ENCODE measurements at places on chromosomes 2 and 18.

- DNase-seq = no peak
Measured at GRCh38 chr2:109370399-109371035, 241.5 kb downstream of the SH3RF3 start.

DNA sequence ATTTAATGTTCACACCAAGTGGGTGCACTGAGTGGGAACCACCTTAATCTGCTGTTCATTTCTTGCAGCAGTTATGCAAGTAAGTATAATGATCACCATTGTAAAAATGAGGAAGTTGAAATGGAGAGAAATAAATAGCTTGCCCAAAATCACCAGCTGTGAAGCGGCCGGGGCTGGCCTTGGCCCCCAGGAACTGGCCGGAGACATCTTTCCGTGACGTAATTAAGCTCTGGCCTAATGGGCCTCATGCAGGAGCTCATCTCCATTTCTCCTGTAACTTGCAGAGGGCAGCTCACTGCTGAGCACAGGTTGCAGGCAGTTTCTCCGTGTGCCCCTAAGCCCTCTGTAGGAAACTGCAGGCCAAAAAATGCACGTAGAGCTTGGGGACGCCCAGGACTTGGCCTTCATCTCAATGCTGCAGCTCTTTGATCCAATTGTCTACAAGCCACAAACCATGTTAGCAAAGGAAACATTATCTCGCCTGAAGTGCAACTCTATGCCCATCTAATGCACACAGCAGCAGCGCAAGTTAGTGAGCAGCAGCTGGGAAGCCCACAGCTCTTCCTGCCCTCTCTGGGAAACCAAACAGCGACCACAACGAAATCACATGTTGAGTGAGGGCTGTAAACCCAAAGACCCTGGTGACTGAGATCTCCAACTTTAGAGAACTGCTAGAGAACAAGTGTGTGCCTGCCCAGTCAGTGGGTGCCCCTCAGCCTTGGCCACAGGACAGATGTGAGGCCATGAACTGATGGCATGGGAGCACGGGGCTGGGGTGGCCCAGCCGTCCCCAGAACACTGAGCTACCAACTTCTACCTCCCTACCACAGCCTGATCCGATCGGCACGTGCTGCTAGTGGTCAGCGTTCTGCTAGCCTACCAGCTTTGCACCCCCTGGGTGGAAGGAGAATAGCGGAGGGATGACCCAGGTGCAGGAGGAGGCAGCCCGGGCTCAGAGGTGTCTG is 28.8 kb downstream of the APCDD1 start:
- DNase-seq = no peak

DNA sequence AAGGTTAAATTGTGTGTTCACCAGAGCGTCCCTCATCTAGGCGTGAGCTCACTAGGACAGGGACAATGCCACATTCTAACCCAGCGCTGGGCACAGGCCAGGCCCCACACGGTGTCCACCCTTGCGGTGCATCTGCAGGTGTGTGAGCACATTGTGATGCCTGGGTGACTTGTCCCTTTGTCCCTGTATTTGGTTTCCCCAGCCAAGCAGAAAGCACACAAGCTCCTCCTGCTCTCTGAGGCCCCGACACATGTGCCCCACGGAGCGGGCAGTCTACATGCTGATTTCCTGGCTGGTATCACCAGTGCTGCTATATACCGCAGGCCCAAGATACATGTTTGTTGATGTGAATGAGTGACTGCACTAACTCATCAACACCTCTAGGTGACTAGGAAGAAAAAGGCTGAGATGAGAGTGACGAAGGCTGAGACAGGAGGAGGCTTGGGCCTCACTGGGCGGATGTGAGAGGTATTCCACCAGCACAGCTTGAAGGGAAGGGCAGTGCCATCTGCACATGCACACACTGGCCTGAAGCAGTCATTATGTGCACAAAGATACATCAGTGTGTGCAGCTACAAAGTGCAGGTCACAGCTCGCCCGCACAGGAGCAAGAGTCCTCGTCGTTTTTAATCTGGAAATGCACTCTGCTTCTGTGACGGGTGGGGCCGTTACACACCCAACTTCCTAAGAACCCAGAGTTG is 205.9 kb downstream of the EIPR1 start:
- no peak for DNase-seq

DNA sequence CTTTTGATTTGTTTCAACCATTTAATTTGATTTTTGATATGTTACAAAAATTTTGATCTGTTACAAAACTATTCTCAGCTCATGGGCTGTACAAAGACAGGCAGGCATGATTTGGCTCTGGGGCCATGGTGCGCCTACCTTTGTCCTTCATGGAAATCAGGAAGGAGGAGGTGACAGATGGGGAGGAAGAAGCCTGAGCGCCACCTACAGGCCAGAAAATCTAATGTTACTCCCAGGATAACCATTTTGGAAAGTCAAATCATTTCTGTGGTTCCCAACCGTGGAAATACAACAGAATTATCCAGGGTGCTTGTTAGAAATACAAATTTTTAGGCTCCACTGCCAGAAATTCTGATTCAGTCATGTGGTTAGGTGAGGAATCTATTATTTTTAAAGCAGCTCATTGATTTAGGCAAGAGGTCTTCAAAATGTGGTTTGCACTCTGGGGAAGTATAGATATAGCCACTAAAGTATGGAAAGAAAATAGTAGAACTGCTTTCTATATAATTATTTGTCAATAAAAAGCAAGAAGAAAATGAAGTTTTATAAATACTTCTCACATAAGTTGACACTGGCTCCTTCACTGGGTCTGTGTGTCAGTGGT is 93.9 kb downstream of the EVA1A start:
- DNase-seq = no peak

- no peak for DNase-seq
Measured at GRCh38 chr2:166768393-166769123, 119.7 kb upstream of the XIRP2 start.
